CD8-positive, alpha-beta memory T cell (primary cell): ENCODE measurements at places on chromosomes 16 and 17.

DNA sequence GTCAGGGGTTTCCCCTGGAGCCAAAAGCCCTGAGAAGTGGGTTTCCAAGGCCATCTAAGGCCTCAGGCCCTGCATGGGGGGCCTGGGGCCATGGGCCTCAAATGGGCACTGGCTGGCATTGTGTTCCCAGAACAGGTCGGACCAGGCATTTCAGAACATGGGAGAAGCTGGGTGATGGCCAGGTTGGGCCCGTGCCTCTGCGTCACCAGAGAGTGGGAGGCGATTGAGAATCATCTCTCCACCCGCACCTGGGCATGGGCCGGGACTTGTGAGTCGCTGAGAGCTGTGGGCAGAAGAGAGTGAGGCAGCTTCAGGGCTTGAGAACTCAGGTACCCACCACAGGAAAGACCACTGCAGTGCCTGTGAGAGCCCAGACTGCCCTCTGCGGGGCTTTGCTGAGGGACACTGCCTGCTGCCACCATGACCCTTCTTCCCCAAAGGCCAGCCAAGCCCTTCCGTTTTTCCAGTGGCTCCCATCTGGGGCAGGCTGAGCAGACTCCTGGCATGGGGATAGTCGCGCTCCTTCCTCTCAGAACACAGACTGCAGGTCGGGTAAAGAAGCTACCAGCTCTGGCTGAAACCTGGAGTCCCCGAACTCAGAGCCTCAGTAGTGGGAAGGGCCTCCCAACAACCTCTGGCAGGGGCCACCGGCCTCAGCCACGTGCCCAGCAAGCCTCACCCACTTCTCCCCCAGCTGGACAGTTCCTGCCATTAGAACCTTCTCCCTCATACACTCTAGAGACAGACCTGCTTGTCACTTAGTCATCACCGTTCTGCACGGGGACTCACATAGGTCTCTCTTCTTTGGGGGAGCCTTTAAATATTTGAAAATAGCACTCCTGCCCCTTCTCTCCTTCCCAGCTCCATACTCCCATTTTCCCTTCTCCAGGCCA lies 1.6 kb downstream of the RAB11FIP4 start:
- no peak for DNase-seq

DNA sequence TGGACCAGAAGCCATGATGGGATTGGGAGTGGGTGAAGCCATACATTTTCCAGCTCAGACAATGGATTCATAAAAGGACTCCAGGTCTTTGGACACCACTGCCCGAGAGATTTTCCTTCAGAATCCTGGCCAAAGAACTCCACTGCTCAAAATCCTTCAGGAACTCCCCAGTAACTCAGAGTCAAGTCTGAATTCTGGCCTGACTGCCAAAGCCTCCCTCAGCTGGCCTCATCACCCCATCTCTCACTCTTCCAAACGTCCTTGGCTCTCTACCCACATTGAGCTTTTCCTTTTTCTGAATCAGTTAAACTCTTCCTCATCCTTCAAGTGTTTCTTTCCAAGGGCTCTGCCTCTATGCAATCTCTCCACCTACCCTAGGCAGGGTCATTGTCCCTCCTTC lies 1.2 kb upstream of the SEPTIN1 start:
- no peak for DNase-seq

GRCh38 chr16:69929480-69929879 lies 21.7 kb upstream of the CLEC18A start:
- no peak for DNase-seq

DNA sequence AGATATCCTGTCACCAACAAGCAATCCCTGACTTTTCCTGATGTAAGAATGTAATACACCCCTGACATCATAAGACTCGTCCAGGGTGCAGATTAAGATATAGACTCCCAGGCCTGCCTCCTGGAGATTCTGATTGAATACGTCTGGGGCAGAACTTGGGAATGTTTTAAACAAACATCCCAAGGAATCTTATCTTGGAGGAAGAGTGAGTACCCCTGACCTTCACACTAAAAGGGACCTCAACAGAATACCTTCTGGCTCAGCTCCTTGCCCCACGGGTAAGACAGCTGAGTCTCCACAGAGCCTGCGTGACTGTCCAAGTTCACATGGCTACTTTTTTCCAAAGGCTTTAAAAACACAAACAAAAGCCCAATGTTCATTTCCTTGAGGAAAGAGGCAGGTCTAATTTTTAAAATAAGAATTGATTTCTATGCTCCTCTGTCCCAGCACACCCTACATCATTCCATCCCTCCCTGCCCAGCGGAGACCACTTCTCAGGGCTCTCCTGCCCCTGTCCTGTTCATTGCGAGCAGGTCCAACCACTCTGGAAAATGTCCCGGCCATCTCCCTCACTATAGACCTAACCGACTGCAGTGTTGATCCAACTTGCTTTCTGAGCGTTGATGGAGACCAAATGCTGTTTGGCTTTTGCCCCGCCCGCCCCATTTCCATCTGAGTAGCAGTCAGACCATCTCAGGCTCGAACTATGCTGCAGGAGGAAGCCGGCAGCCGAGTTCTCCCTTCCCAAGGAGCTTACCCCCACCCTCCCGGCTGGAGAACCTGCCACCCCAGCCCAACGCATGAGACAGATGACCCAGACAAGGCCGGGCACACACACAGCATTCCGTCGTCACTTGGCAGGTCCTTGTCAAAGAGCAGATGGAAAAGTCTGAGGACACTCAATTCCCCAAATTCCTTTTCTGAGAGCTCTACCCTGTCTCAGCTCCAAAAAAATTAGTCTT lies 44.1 kb upstream of the MYH10 start:
- DNase-seq, result no peak

DNA sequence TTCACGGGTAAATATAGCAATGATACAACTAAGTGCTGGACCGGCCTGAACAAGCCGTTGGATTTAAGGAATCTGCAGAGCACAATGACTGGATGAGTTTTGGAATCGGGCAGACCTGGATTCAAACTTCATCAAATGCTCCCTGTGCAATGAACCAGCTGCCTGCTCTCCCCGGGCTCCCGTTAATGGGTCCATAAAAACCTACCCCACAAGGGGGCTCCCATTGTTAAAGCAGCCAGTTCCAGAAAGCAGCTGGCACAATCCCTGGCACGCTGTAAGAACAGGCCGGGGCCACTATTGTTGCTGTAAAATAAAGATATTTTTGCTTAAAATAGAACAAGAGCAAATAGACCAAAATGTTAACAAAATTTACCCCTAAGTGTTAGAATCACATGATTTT lies 131.9 kb downstream of the C16orf95 start:
- DNase-seq, result no peak

GRCh38 chr16:67961551-67961957 lies 6.9 kb downstream of the SLC12A4 start:
- no peak for DNase-seq

GRCh38 chr17:61584866-61585265 lies 6.2 kb downstream of the NACA2 start:
- no peak for DNase-seq

DNA sequence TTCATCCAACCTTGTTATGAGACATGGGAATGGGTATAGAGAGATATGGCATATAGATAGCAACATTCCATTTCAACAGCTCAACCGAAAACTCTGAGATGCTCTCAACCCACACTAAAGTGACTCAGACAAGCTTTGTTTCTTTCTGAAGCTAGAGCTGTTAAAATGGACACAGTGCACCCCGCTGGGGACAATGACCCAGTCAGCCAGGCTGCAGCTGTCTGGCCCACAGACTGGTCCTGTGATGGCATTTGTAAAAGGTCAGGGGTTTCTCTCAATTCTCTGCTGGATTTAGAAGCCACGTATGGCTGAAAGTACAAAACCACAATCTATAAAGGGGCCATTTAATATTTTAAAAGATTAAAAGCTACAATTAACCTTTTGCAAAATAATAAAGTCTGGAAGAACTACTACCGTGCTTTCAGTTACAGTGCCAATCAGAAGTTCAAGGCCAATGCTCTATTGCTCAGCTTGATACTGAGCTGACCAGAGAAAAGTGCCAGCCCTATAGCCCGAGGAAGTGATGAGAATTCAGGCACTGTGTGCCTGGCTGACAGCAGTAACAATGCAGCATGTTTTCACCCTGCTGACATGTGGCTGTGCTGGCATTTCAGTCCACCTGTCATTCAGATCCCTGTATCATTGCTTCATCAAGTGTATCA lies 60.2 kb downstream of the TEX2 start:
- no peak for DNase-seq

DNA sequence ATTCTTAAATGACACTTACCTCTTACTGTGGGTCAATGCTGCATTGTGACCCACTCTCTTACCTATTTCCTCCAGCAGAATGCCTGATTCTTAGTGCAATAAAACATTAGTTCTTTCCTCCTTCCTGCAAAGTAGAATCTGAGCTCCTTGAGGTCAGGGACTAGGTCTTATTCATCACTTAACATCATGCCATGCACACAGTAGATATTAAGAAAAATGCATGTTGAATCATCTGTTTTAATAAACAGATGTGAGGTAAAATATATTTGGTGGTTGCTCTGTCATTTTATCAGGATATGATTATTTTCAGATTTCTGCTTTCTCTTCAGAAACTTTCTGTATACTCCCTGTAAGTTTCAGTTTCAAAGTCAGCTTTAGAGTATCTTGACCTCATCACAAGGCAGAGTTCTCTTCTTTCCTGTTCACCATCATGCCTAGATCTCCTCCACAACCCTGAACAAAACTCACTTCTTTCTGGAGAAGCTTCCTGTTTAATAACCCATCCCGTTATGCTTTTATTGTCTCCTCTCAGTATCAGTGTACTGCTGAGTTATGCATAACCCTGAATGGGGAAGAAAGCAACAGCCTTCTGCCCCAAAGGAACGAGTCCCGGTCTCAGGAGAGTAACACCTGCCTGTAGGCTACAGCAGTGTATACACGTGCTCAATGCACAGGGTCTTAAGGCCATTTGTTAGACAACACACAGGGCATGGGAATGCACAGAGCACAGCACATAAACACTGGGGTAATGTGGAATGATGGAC lies 30.3 kb upstream of the SUPT4H1 start:
- DNase-seq, result no peak

- no peak for DNase-seq
Measured at GRCh38 chr17:5297245-5297644, 15.2 kb downstream of the RABEP1 start.

- no peak for DNase-seq
Measured at GRCh38 chr16:84218956-84219355, 20.9 kb downstream of the KCNG4 start.

DNA sequence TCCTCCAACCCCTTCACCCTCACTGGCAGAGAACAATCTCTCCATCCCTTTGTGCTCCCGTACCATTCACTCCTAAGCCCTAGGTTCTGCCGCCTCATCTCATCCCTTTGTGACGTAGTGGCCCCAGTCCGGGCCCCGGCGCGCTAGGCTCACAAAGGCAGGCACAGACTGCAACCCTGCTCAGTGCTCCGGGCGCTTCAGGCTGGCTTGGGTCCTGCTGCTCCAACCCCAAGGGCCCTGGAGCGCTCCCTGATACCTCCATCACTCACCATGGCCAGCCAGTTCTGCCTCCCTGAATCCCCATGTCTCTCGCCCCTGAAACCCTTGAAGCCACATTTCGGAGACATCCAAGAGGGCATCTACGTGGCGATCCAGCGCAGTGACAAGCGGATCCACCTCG lies at the start of gene KIF2B:
KIF2B (plus strand) TSS at position 164 of the 400 bp plus-strand sequence; CDS start at position 271, 107 bp downstream.
- DNase-seq, result no peak

- peak; percentile 54 for DNase-seq
Measured at GRCh38 chr17:9021158-9021991, at the start of gene NTN1. Gene NTN1 (plus strand): TSS chr17:9021510. CDS start chr17:9022374, 864 bp downstream.

GRCh38 chr16:56625943-56626654 lies 518 bp downstream of the MT1E start:
- DNase-seq, result no peak

DNA sequence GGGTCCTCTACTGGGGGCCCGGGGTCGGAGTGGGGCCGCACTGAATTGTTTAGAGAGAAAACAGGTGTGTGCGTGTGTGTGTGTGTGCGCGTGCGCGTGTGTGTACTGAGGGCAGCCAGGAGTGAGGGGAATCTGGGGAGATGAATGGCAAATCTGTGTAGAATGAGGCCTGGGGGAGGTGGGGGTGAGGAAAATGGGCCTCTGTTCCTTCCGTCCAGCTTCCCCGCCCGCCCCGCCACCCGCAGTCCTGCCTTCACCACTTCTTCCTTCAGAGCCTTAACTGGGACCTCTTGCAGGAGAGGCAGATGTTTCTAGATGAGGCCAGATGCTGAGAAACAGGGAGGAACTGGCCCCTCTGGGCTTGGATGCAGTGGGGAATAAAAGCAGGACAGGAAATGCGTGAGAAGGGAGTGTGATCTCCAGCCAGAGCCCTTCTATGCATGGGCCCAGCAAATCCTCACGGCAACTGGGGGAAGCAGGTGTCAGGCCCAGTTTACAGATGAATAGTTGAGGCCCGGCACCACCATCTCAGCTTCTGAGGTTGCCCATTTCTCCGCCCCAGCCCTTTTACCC lies 29.7 kb upstream of the NGFR start:
- no peak for DNase-seq
